ENCODE measurements at places on chromosomes 5 and 9.

DNA sequence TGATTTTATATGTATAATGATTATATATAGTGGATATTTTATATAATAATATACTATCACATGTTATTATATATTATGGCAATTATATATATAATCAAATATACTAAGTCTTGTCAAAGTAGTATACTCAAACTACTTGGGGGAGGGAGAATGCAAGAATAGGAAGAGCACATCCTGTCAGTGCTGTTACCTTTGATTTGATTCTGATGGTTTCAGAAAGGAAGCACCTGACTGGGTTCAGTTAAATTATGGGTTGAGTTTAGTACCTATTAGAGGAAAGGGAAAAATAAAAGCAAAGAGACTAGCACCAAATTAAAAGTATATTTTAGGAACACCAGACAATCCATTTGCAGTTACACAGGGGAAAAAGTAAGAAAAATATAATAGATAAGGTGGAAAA, 107.6 kb downstream of the GRIA1 start:
- DNase-seq = no peak

DNA sequence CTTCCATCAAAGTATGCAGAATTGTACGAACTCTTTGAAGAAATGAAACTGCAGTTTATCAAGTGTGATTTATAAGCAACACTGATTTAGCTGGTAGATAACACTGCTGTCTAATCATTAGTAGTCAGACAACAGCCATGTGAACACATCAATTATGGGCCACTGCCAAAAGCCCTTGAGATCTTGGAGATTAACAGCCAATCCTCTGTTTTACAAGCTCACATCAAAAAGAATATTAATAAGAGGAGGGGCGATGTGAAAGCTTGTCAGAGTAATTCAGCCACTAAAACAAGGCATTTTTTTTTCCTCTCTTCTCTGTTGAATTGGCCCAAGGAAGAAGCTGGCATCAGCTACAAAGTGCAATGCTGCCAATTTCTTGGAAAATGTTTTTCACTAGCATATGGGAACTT, 28.1 kb downstream of the ZNF608 start:
- DNase-seq = no peak

DNA sequence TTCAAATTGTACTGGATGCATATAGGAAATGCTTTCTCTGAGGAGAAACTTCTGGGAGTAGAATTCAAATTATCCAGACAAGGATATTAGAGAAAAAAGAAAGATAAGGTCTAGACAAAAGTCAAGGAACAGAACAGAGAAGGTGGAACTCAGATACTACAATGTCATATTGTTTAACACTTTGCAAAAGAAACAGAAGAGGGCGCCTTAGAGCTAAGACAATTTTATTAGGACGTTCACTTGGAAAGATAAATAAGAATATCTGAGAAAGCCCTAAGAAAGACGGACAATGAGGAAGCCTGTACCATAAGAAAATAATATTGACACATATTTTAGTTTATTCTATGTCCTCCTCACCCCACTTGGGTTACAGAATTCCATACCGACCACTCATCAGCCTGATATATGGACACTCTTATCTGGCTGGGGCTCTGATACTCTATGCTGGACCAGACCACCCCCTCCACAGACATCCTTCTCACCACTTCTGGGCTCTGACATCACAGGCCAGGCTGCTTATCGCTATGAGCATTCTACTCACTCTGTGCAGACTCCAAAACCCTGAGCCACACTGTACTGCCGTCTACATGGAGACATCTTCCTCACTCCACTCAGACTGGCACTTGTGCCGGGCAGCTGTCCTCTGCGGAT, 9.1 kb upstream of the AK3 start:
- no peak for DNase-seq

- DNase-seq = no peak
Measured at GRCh38 chr5:172044631-172045314, 38.3 kb upstream of the FBXW11 start.

DNA sequence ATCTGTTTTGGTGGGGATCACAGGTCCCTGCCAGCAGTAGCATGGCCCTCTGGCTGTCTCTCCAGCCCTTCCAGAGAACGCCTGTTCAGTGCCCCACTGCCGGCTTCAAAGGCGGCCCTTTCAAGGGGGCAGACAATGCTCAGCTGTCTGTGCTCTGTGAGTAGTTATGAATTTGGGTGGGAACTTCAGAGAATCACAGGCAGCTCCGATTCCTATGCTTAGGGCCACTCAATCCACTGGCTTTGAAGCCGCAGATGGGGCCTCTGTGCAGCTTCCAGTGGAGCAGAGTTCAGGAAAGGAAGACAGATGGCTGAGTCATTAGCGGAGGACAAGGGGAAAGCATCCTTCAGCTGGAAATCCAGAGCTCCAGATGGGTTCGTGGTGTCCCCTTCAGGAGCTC, 42.4 kb downstream of the NKX2-5 start:
- DNase-seq = no peak

DNA sequence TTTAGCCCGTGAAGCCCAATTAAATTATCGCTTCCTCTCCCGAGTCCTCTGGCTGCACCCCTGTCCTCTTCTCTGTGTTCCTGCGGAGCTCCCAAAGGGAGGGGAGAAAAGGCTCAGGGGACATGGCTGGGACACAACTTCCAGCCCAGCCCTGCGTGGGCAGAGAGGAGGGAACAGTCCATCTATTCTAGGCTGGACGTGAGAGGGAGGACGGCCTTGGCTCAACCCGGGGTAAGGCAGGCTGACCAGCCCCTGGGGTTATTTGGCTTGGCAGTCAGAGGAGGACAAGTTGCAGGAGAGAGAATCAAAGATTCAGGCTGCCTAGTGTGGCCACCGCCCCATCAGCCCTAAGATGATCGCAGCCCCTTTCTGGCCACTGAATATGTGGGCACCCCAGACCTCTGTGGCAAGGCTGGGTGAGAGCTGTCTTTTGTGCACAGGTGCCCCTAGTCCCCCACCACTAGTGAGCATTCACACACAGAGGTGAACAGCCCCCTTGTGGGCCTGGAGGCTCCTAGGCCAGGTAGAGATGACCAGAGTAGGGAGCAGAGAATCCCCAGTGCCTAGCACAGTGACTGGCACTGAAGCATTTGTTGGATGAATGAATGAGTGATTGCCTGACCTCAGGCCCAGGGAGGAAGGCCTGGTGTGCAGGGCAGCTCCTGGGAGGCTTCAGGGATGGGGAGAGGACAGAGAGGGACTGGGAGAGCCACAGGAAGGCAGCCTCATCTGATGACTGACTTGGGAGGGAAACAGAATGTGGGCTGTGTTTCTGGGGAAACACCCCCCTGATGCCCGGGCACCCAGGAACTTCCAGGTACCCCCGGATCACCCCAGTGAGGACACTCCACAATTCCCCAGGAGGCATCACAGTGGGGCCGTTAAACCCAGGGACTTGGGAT, 133.9 kb downstream of the C9orf50 start:
- DNase-seq = no peak

GRCh38 chr5:151066920-151067319, 13.9 kb downstream of the TNIP1 start:
- no peak for DNase-seq

- DNase-seq = no peak
Measured at GRCh38 chr9:120818595-120818994, 24.1 kb downstream of the PSMD5 start.

DNA sequence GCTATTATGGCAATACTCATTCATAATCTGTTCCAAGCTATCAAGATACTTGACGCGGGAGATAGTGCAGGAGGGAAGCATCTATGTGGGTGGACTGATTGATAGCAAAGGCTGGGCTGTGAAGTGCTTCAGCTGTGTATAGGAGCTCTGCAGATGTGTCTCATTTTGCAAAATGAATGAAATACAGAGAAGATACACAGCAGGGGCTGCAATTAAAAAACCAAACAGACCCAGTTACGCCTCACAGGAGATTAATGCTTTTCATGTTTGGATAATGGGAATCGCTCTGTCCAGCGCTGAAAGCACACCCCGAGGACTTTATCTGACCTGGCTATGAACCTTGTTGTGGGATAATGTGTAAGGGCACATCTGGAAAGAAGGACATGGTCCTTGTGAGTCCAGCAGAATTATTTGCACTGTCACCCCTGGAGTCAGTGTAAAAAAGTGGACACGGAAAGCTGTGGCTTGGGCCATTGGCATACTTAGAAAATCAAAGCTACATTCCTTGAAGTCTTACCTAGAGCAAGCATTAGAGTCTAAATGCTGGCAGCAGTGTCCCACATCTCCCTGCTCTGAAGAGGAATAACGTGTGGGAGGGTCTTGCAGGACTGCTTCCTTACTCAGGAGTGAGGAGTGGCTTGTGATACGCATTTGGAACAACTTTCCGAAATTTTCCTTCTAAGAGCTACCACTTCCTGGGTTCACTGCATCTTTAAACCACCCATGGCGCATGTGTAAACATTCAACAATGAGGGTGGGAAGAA, 2.6 kb downstream of the SH3RF2 start:
- DNase-seq = no peak

DNA sequence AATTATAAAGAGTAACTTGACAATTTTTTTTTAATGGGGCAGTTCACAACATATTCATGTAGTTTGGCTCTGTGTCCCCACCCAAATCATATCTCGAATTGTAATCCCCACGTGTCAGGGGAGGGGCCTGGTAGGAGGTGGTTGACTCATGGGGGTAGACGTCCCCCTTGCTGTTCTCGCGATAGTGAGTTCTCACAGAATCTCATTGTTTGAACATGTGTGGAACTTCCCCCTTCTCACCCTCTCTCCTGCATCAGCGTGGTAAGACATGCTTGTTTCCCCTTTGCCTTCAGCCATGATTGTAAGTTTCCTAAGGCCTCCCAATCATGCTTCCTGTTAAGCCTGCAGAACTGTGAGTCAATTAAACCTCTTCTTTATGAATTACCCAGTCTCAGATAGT, 40.7 kb downstream of the FBXW11 start:
- DNase-seq = no peak

GRCh38 chr9:27108981-27109541, at the start of gene TEK:
Gene TEK (plus strand): TSS chr9:27109225. CDS start chr9:27109591, 366 bp downstream.
- peak; percentile 52 for DNase-seq

DNA sequence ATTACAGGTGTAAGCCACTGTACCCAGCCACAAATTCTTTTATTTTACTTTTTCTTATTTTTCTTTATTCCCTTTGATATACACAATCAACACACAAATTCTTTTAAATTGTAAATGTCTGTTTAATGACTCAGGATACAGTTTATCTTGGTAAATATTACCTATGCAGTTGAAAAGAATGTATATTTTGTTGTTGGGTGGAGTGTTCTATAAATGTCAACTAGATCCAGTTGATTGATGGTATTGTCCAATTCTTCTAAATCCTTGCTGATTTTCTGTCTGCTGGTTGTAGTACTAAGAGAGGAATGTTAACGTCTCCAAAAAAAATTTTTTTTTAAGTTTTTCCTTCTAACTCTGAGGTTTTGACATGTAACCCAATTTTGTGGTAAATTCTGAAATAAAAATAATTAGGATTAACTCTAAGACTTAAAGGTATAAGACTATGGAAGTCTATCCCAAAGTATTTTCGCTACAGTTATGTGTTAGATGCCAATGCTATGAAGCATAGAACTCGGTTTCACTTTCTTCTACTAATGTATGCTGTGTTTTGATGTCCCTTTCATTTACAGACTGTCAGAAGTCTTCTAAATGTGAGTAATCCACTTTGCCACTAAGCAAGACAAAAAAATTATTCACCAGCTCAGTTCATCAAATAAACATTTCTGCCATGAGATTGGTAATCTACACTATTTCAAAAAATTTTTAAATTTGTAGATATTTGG, 720.2 kb upstream of the C9orf72 start:
- DNase-seq = no peak

GRCh38 chr9:17613758-17614157, 34.9 kb downstream of the SH3GL2 start:
- no peak for DNase-seq

DNA sequence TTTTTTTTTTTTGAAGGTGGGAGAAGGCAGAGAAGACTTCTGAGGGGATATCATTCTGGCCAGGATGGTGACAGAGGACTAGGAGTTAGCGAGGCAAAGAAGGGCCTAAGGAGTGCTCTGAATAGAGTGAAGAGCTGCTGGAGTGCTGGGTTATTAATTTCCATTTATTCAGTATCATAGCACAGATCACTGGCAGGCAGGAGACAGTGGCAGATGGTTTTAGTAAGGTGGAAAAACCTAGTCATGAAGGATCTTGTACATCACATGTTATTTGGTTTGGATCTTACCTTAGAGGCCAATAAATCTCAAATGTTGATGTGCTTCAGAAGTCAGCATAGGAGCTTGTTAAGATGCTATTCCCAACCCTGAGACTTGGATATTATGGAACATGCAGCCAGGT, 165.5 kb downstream of the TTLL11 start:
- no peak for DNase-seq

- DNase-seq = no peak
Measured at GRCh38 chr9:70256123-70256551, 2.6 kb upstream of the SMC5 start.

GRCh38 chr9:84781458-84781857, 111.9 kb downstream of the NTRK2 start:
- DNase-seq = peak; percentile 35

GRCh38 chr5:123059455-123059854, 22.9 kb upstream of the PPIC start:
- no peak for DNase-seq

- DNase-seq = no peak
Measured at GRCh38 chr5:115322729-115323128, 26.3 kb upstream of the CCDC112 start.

DNA sequence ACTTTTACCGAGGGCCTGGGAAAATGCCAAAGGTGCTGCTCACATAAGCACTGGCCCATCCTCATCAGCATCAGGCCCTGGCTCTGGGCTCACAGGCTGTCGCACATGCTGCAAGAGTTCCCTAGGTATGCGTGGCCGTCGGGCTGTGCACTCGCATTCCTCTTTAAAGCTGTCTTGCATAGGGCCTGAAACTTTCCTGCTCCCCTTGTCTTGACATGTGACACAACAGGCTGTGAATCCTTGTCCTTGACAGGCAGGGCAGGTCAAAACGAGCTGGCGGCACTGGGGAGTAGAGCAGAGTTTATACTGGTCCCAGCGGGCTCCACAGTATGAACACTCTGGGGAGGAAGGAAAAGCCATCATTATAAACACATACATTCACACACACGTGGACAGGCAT, 30.7 kb downstream of the TSTD2 start:
- DNase-seq = no peak

- no peak for DNase-seq
Measured at GRCh38 chr5:167150661-167151060, 1140.8 kb upstream of the WWC1 start.

DNA sequence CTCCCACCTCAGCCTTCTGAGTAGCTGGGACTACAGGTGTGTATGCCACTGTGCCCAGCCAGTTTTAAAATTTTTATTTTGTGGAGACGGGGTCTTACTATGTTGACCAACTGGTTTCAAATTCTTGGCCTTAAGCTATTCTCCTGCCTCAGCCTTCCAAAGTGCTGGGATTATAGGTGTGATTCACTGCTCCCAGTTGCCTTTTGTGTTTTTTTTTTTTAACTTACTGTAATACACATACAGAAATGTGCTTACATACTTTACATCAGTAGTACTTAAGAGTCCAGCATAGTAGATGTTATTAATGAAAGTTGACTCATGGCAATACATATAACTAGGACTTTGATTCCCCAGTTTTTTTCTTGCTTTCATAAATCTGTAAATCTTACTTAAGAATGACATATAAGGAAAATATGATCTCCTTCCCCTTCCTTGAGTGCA, 4.7 kb downstream of the MAN2A1 start:
- no peak for DNase-seq

All from endothelial cell (in vitro differentiated cells).